CD4-positive, alpha-beta T cell treated with Interleukin-15 for 4 hours (primary cell): ENCODE measurements at places on chromosomes 6 and 20.
A peak's percentile ranks its signal among the peaks of the same experiment; 100 is the strongest.

GRCh38 chr6:82686719-82687118, 323.1 kb downstream of the TPBG start:
- DNase-seq = no peak

DNA sequence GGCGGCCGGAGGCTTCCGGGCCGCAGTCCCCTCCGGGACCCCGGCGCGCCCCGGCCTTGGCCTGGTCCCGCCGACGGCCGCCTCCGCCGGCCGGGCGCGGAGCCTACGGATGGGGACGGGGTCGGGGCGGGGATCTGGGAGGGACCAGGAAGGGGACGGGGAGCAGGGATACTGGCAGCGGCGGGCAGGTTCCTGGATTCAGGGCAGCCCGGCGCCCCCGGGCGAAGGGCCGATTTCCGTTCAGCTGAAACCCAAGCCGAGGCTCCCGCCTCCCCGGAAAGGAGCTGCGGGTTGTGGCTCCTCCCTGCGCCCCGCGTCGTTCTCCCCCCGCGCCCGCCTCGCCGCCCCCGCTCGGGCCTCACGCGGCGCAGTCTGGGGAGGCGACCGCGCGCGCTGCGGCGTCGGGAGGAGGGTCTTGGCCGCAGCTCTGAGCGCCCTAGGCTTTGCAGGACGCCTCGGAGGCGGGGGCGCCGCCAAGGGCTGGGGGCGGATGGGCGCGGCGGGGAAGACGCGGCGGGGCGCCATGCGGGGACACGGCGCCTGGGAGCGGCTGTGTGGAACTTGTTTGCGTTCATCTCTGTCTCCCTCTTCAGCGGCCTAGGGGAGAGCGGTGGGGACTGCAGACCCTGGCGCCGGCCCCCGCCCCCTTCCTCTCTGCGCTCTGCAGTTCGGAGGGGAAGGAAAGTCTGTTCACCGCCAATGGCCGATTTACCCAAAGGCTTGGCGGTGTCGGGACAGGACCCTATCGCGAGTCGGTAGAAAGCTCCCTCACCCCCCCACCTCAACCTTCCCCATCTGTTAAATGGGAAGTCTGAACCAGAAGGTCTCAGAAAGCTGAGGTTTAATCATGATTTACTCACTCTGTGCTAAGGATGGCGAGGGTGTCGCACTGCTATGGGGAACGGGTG, 22.7 kb upstream of the TMEM181 start:
- no peak for DNase-seq

- DNase-seq = no peak
Measured at GRCh38 chr20:57598491-57598890, 21.7 kb downstream of the ZBP1 start.

- DNase-seq = no peak
Measured at GRCh38 chr6:14134211-14134910, 16.8 kb downstream of the CD83 start.

GRCh38 chr6:100491952-100492670, 27.4 kb upstream of the SIM1 start:
- no peak for DNase-seq

- no peak for DNase-seq
Measured at GRCh38 chr6:150361876-150362275, 6.9 kb upstream of the IYD start.

DNA sequence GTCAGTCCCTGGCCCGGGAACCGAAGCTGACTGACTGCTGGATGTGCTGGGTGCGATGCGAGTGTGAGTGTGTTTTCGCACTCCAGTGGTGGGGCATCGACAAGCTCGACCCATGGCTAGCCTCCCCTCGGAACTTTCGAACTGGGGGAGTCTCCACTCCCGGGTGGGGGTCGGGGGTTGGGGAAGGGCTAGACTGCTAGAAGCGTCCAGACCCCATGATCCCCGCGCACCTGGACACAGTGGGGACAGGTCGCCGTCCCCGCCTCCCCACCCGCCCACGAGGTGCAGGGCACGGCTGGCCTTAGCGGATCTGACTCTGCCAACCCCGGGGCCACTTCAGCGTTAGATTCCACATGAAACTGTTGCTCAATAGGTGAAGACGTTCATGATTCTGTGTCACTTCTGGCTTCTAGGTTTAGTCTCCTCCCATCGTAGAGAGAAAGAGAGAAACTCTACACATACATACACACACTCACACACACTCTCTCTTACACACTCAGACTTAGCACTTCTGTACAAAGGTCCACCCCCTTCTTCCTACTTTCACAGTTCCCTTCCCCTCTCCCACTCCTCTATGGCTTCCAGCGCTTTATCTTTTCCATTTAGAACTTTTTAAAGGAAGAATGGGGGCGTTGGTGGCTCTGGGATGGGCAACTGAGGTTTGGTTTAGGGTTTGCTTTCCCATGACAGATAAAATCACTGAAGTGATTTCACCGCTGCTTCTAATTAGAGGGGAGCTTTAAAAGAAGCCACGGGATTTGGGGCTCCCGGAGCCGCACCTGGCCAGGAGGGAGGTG, 5.1 kb upstream of the TFAP2A start:
- DNase-seq = no peak

DNA sequence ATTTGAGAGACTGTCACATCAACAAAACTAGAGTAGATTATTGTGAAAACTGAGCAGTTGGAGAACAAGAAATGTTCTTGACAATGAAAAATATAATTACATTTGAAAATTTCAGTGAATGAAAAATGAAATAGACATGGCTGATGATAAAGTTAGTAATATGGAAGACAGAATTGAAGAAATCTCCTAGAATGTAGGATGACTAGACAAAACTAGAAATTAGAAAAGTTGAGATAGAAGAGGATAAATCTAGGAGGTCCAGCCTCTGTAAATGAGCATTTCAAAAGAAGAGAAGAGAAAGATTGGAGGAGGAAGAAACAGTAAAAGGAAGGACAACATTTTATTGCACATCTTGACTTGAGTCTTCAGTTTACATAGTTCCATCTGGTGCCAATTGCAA, 178.7 kb downstream of the NFATC2 start:
- no peak for DNase-seq

GRCh38 chr6:2725999-2726567, 24.6 kb downstream of the MYLK4 start:
- DNase-seq = no peak

DNA sequence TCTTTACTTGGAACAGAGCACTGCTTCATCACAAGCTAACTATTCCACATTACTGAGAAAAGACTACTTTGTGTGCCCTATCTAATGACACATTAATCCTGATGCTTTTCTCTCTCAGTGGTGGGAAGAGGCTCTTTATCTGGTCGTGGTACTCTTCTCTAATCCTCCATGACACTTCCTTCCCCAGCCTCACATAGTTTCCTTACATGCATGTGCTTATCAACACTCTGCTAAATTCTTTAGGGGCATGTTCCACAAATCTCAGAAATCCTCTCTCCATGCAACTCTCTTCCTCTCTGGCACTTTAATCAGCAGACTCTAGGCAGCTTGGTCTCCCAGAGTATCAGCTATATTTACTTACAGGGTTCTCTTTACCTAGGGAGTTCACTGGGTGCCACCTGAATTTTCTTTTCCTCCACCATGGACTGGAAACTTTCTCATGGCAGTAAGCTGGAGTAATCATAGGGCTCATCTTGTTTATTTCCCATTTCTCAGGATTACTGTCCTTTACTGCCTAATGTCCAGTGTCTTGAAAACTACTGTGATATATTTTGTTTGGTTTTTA, 27.0 kb upstream of the SLC22A2 start:
- DNase-seq = no peak

GRCh38 chr6:11207199-11207968, 25.1 kb downstream of the NEDD9 start:
- no peak for DNase-seq

DNA sequence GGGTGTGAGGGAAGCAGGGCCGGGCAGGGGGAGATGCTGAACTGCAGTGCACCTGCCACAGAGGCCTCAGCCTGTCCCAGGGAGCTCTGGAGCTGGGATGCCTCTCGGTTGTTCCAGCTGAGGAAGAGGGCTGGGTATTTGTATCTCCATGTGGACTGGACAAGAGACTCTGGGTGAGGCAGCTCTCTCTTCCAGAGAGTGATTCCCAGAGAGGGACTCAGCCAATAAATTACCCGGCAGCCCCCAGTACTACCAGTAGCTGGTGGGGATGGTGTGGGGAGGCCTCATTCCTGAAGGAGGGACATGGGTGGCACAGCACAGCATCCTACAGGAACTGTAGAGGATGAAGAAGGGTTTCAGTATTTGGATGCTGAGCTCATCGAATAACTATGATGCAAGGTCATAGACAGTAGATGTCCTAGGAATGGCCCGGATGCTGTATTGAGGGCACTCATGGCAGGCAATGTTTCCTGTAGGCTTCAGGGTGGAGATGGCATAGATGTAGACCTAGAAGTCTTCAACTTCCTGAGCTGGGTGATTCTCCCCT, 1.4 kb downstream of the FGD2 start:
- DNase-seq = no peak

DNA sequence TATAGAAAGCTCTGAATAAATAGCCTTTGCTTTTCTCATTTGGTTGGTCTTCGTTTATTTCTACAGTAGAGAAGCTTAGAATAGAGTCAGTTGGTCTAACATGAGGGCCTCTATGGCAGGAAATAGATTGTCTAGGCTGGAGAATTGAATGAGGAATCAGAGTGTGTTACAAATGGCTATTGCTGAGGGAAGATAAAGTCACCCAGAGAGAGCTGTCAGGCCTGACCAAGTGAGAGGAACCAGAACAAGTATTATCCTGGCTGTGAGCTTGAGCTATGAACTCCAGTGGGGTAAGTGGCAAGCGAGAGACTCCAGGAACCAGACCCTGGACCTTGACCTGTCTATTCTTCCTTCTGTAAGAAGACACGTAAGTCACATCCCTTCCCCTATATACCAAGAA, 353.1 kb downstream of the CD83 start:
- DNase-seq = no peak

GRCh38 chr6:17504005-17504404, 96.1 kb upstream of the FAM8A1 start:
- no peak for DNase-seq

DNA sequence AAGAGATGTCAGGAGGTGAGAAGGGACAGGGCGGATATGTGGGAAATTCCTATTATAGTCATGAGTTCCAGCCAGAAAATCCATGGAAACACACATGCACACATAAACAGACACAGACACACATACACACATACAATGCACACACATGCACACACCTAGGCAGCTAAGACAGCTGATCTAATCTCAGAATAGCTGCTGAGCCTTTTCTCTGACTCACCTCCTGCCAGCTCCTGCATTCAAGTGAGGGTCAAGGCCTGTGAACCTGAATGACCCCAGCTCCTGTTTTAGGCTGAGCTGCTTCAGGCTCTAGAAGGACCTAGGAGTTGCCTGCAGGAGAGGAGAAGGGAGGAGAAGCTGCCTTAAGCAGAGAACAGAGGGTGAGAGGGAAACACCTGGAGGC, 21.6 kb upstream of the RAET1L start:
- DNase-seq = no peak

DNA sequence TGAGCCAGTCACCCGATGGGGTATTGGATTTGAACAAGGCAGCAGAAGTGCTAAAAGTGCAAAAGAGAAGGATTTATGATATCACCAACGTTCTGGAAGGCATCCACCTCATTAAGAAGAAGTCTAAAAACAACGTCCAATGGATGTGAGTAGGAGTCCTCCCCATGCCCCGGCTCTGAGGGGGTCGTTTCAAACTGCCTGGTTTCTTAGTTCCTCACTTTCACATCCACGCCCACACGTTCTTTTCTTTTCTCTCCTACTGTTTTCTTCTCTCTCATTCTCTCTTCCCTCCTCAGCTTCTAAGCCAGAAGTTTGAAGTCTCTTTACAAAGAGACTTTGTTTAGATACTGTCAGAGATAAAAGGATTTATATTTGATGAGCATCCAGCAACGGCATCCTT, 53.0 kb upstream of the CDKAL1 start:
- DNase-seq = no peak

GRCh38 chr6:162825597-162825996, 97.8 kb downstream of the PACRG start:
- DNase-seq = no peak

GRCh38 chr20:50297498-50298376, 107.1 kb downstream of the CEBPB start:
- DNase-seq = no peak

DNA sequence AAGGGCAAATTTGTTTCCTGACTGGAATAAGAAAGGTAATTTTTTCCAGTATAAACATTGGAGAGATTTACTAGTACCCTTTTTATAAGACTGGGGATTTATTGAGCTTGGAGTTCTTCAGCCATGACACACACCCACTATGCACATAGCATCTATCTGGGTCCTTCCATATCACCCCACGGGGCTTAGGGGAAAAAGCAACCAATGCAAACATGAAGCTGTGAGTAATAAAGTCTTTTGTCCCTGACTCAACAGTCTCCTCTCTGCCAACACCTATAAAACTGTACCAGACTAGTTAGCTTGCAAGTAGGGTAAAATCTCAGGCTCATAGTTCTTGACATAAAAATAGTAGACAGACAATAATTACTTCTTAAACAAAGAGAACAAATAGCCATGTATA, 23.4 kb downstream of the COL21A1 start:
- DNase-seq = no peak

- peak; percentile 41 for DNase-seq
Measured at GRCh38 chr6:111870051-111870741, 3.1 kb downstream of the FYN start.

DNA sequence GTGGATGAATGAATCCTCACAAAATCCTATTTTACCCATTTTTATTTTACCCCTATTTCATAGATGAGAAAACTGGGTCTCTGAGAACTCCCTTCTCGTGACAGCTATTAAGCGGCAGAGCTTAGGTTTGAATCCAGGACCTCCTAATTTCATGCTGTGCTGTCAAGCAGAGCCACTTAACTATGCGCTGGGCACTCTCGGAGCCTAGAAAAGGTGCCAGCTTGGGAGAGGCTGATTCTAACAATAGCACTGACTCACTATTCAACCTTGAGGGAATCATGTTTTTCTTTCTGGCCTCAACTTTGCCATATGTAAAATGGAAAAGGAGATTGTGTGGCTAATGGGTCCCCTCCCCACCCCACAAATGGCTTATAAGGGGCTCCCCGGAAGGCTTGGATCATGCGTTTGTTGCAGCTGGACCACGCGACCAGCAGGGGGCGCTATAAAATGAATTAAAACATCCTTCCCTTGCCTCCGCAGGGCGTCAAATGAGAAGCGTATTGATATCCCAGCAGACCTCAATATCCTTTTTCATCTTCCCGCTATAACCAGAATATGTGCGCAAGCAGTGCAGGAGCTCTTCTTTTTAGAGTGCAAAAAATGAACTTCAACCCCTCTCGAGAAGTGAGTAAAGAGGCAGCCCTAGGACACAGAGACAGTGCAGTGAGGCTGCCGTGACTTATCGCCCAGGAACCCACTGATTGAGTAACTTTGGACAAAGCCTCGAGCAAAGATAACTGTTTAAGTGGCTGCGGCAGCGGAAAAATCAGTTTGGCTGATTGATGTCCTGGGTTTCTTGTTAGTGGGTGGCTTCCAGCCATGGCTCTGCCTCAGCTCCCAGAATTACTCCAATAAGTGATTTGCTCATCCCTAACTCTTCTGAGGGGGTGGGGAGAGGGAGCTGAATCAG, 12.8 kb upstream of the PDYN start:
- peak; percentile 26 for DNase-seq

DNA sequence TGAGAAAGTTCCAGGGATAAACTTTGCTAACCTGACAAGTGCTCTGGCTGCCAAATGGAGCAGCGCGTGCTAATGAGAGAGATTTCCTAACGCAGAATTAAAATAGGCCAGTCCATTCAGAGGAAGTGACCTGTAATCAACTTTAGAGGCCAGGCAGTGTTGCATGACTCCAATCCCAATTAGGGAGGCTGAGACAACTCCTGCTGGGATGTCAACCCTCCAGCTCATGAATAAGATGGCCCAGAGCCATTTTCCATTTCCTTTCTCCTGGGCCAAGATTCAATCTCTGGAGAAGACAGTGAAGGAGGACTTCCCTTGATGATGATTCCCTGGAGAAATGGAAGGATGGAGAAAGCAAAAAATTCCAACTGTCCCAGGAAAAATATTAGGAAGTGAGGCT, 241.5 kb upstream of the RNF24 start:
- no peak for DNase-seq
